SJSA1 (cell line): ENCODE measurements at places on chromosomes 13 and 19. TPM values are rescaled to one million over a fixed set of nuclear protein-coding genes. Genes with fewer than 3 reads are reported as not detected.

GRCh38 chr19:3111586-3112247 is 17.6 kb downstream of the GNA11 start:
- peaks cover 59% of the 10 kb centered on the region for H3K36me3 ChIP-seq
- no peak for DNase-seq
- no peaks in the 10 kb centered on the region for H3K27me3 ChIP-seq
- H3K4me3 ChIP-seq = no peak overlapping the region

- peaks cover 87% of the 10 kb centered on the region for H3K36me3 ChIP-seq
- H3K27me3 ChIP-seq = no peaks in the 10 kb centered on the region
- no peak overlapping the region for H3K27ac ChIP-seq
- no peak overlapping the region for H3K4me3 ChIP-seq
- no peak for DNase-seq
- no peaks in the 10 kb centered on the region for H3K4me1 ChIP-seq
Observed at GRCh38 chr19:52020506-52020905, 7.7 kb downstream of the ZNF614 start.

The CGB3 gene
- not detected in 2 replicates for total RNA-seq

- no peak for DNase-seq
- no peaks in the 10 kb centered on the region for H3K4me1 ChIP-seq
- no peak overlapping the region for H3K27ac ChIP-seq
- peaks cover 31% of the 10 kb centered on the region for H3K27me3 ChIP-seq
- H3K4me3 ChIP-seq = no peak overlapping the region
- no peaks in the 10 kb centered on the region for H3K36me3 ChIP-seq
Observed at GRCh38 chr19:7638802-7639465, 2.0 kb downstream of the STXBP2 start.

The FUT3 gene
- total RNA-seq = not detected in 2 replicates

DNA sequence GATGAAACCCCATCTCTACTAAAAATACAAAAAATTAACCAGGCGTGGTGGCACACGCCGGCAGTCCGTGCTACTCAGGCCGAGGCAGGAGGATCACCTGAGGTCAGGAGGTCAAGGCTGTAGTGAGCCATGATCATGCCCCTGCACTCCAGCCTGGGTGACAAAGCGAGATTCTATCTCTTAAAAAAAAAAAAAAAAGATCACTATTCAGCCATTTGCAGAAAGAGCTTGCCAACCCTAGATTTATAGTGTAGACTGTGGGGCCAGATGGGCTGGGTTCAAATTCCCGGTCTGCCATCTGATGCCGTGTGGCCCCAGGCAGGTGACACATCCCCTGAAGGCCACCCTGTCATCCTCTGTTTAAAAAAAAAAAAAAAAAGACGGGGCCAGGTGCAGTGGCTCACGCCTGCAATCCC is 28.9 kb downstream of the SMIM24 start:
- peaks cover 84% of the 10 kb centered on the region for H3K36me3 ChIP-seq
- peaks cover 8% of the 10 kb centered on the region for H3K4me1 ChIP-seq
- no peak for DNase-seq
- no peaks in the 10 kb centered on the region for H3K27me3 ChIP-seq

GRCh38 chr19:12685831-12686230 is 2.0 kb upstream of the GNG14 start:
- no peak overlapping the region for H3K4me3 ChIP-seq
- no peaks in the 10 kb centered on the region for H3K4me1 ChIP-seq
- no peaks in the 10 kb centered on the region for H3K27me3 ChIP-seq
- no peak for DNase-seq
- no peak overlapping the region for H3K27ac ChIP-seq
- H3K36me3 ChIP-seq = peaks cover 3% of the 10 kb centered on the region; the same call in 1 of the 2 replicates

DNA sequence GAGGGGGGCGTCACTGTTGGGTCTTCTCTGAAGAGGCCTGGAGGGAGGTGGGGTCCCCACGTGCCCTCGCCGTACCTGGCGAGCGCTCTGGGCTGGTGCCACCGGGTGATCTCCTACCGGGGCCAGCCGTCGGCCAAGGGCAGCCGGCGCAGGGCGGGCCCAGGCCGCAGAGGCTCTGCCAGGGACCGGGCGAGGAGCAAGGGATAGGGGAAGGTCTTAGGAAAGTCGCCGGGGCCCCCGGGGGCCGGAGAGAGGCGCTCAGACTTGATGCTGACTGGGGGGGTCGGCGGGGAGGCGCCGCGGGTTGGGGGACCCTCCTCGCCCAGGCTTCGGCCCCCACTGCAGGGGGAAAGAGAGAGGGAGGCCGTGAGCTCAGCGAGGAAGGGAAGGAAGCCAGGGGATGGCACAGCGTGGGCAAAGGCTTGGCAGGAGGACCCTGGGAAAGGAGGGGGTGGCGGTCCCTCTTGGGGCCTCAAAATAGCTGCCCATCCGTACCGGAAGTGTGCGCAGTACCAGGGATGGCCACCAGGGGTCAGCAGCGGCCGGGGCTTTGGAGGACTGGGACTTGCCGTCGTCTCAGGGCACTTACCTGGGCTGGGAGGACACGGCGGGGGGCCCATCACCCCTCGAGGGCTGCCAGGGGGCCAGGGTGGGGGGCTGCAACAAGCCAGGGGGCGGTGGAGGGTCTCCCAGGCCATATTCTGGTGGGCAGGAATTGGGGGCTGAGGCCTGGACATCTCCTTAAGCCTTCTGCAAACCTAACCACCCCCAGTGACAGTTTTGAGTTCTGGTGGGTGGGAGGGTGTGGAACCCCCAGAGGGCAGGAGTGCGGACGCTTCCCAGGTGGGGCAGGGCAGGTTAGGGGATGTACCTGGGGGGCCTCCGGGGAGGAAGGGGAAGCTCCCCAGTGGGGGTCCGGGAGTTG is 7.7 kb upstream of the TMEM161A start:
- H3K4me1 ChIP-seq = no peaks in the 10 kb centered on the region
- DNase-seq = peak; percentile 78
- no peak overlapping the region for H3K27ac ChIP-seq
- H3K27me3 ChIP-seq = no peaks in the 10 kb centered on the region
- H3K4me3 ChIP-seq = no peak overlapping the region

The ZNF69 gene
- 2.6 and 3.4 TPM in 2 replicates for total RNA-seq

The C19orf18 gene
- not detected in 2 replicates for total RNA-seq

DNA sequence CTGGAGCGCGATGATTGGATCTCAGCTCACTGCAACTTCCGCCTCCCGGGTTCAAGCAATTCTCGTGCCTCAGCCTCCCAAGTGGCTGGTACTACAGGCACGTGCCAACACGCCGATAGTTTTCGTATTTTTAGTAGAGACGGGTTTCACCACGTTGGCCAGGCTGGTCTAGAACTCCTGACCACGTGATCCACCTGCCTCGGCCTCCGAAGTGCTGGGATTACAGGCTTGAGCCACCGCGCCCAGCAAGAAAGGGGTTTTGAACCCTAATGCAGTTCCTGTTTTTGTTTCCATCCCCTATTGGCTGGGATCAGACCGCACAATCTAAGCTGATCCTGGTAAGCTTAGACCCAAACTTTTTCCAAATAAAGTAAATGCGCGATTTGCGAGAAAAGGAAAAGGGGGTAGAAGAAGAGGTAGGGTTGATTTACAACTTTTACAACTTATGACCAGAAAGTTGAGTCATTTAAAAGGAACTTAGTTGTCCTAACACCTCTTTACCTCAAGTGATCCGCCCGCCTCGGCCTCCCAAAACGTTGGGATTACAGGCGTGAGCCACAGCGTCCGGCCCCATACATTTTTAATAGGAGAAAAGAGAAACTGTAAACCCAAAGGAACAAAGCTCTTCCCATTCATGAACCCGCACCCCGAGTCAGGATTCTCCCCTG is 764 bp downstream of the ZNF626 start:
- no peak for DNase-seq
- no peaks in the 10 kb centered on the region for H3K36me3 ChIP-seq
- H3K27me3 ChIP-seq = no peaks in the 10 kb centered on the region
- no peaks in the 10 kb centered on the region for H3K4me1 ChIP-seq
- H3K4me3 ChIP-seq = no peak overlapping the region
- H3K27ac ChIP-seq = no peak overlapping the region

The PGLYRP1 gene
- not detected in 2 replicates for total RNA-seq

- DNase-seq = no peak
- no peaks in the 10 kb centered on the region for H3K27me3 ChIP-seq
- H3K36me3 ChIP-seq = no peaks in the 10 kb centered on the region
- no peak overlapping the region for H3K4me3 ChIP-seq
- H3K27ac ChIP-seq = no peak overlapping the region
Observed at GRCh38 chr13:95756072-95756471, 79.1 kb downstream of the DNAJC3 start.

The TMEM147 gene
- 79.8 and 83.5 TPM in 2 replicates for total RNA-seq

DNA sequence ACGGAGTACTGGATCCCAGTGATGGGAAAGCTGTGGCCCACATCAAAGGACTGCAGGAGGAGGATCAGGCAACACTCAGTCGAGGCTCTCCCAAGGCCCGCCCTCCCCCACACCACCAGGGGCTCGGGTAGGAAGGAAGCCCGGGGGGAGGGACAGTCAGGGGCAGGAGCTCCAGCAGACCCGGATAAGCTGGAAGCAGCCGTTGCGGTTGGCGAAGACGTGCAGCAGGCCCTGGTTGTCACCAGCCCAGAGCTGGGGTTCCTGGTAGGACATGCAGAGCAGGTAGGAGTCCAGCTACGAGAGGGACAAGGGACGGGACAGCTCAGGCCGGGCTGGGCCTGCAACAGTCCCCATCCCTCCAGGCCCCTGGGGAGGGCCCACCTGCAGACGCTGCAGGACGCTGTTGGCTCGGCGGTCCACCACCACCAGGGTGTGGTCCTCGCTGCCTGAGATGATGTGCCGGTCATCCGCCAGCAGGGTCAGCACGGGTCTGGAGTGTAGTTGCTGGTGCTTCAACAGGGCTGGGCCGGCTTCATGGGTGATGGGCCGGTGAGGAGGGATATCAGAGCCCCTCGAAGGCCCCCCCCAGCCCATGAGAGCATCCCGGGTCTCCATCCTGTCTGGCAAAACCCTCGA is 1.9 kb downstream of the GNG14 start:
- H3K27ac ChIP-seq = no peak overlapping the region
- no peaks in the 10 kb centered on the region for H3K27me3 ChIP-seq
- no peak overlapping the region for H3K4me3 ChIP-seq
- DNase-seq = no peak
- 0 out of 2 replicates have a peak, but pooled peaks cover 4% of the 10 kb centered on the region for H3K36me3 ChIP-seq
- no peaks in the 10 kb centered on the region for H3K4me1 ChIP-seq

DNA sequence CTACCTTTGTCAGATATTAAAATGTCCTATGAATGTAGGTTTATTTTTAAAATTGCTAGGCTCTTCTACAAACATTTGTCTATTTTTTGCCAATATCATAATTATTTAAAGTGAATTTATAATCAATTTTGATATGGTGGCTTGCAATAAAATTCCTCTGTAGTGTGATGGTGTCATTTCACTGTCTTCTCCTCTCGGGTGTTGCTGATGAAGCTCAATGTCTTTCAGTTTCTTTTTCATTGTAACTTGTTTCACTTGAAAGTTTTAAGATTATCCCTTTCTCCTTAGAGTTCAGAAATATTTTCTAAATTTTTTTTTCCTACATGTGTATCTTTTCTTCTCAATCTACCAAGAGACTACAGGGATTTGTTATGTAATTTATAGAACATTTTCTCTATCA is 267.1 kb upstream of the EDNRB start:
- no peak overlapping the region for H3K4me3 ChIP-seq
- no peaks in the 10 kb centered on the region for H3K36me3 ChIP-seq
- 0 out of 2 replicates have a peak, but pooled peaks cover 1% of the 10 kb centered on the region for H3K27me3 ChIP-seq
- DNase-seq = no peak
- no peaks in the 10 kb centered on the region for H3K4me1 ChIP-seq

GRCh38 chr13:100100115-100100879 is 11.4 kb downstream of the PCCA start:
- no peaks in the 10 kb centered on the region for H3K27me3 ChIP-seq
- H3K36me3 ChIP-seq = peaks cover 24% of the 10 kb centered on the region
- H3K4me3 ChIP-seq = no peak overlapping the region
- peak; percentile 98 for DNase-seq
- peaks cover 32% of the 10 kb centered on the region for H3K4me1 ChIP-seq
- H3K27ac ChIP-seq = peak overlapping the region; percentile 27

DNA sequence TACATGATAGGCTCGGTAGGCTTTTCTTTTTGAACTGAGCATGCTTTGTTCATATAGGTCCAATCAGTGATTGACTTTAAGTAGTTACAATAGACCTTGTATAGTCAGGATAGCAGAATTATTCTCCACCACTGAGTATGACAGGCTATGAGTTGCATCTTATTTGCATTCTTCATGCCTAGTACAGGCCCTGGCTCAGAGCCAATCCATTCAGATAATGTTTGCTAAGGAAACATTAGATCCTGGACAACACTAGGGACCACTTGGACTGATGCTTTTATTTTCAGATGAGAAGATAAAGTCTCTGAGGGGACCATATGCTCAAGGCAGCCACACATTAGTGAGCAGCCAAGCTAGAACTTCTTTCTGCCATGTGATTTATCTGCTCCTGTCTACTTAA is 133.9 kb downstream of the KL start:
- DNase-seq = no peak
- peaks cover 8% of the 10 kb centered on the region for H3K36me3 ChIP-seq
- no peaks in the 10 kb centered on the region for H3K27me3 ChIP-seq
- no peak overlapping the region for H3K4me3 ChIP-seq

- no peaks in the 10 kb centered on the region for H3K27me3 ChIP-seq
- no peak overlapping the region for H3K27ac ChIP-seq
- peaks cover 4% of the 10 kb centered on the region for H3K4me1 ChIP-seq
- H3K36me3 ChIP-seq = peaks cover 9% of the 10 kb centered on the region; the same call in 1 of the 2 replicates
Observed at GRCh38 chr19:9856609-9857008, 21.5 kb downstream of the PIN1 start.

GRCh38 chr13:110118106-110118505 is 188.9 kb downstream of the COL4A1 start:
- no peak overlapping the region for H3K27ac ChIP-seq
- H3K4me1 ChIP-seq = peaks cover 29% of the 10 kb centered on the region
- no peaks in the 10 kb centered on the region for H3K27me3 ChIP-seq
- H3K4me3 ChIP-seq = no peak overlapping the region
- no peaks in the 10 kb centered on the region for H3K36me3 ChIP-seq

DNA sequence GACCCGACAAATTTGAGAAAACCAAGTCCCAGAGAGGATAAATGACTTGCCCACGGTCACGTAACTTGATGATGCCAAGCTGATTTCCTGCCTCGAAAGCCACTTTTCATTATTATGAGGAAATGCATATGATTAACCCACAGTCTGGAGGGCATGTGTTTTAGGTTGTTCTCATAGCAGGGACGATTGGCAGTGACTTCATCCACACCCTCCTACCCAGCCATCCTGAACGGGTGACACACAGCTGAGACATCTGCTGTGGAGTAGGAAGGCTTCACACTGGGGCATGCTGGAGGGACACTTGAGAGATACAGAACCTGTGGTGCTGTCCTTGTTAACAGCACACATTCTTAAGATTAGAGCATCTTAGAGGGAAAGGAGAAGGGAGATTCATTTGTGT is 65.4 kb upstream of the WDFY2 start:
- no peaks in the 10 kb centered on the region for H3K27me3 ChIP-seq
- H3K27ac ChIP-seq = no peak overlapping the region
- no peak for DNase-seq

DNA sequence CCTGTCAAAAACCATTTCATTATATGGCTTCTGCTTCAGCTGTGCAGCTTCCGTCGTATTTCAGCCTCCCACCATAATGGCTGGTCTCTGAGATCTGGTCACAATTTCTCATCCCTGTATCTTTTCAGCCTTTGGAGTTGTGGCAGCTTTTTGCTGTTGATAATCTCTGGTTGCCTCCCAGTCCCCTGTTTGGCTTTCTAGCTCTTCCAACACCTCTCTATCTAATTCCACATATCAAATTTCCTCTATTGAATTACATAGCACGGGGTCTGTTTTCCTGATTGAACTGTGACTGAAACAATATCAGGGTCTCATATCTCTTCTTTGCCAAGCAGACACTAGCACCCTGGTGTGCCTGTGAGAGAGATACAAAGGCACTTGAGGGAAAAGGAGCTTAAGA is 222.1 kb upstream of the OBI1 start:
- no peaks in the 10 kb centered on the region for H3K36me3 ChIP-seq
- DNase-seq = no peak
- H3K4me3 ChIP-seq = no peak overlapping the region
- H3K4me1 ChIP-seq = no peaks in the 10 kb centered on the region
- no peak overlapping the region for H3K27ac ChIP-seq
